H1 (cell line): ENCODE measurements at places on chromosomes 4 and X.

DNA sequence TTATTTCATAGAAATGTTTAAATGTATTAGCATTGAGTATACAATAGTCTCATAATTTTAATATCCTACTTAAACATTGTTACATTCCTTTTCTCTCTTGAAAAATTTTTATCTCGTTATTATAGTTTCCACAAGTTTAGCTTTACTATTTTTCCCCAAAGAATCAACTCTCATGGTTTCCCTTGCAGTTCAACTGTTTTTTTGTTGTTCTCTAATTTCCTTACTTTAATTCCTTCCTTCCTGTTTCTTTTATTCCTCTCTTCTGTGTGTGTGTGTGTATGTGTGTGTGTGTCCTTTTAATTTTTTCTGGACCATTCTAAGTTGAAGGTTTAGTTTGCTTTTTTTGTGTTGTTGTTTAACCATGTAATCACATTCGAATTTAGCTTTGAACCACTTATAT, 171.1 kb downstream of the GASK1B start:
- no peak for DNase-seq

DNA sequence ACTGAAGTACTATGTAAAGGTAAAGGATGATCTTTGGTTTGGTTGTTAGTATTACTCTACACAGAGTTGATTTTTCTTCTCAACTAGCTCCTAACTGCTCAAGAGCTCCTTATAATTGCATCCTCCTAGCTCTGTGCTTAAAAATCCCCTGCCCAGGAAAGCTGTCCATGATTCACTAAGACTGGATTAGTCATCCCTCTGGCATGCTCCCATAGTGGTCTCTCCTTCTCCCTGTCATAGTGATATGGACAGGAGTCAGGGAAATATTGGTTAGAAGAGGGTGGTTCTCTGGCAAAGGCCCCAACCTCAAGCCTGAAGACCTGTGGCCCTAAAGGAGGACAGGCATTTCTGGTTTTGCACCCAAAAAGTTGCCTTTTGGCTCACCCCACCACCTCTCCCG, 242.3 kb upstream of the KCNIP4 start:
- DNase-seq: no peak

DNA sequence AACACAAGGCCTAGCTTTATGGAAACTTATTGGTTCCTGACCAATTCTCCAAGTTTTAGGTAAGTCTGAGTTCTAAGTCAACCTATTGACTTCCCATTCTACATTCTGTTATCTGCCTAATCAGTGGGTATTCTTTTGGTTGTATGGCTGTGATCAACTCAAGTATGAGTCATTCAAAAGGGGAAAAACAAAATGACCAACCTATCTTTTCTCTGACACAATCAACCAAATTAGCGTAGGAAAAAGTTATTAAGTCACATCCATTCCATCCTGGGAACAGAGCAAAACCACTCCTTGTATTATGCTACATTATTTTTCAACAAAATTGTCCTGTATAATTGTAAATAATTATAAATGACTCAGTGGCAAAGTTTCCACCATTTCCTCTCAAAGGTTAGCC, 136.2 kb downstream of the SHROOM4 start:
- DNase-seq: no peak

DNA sequence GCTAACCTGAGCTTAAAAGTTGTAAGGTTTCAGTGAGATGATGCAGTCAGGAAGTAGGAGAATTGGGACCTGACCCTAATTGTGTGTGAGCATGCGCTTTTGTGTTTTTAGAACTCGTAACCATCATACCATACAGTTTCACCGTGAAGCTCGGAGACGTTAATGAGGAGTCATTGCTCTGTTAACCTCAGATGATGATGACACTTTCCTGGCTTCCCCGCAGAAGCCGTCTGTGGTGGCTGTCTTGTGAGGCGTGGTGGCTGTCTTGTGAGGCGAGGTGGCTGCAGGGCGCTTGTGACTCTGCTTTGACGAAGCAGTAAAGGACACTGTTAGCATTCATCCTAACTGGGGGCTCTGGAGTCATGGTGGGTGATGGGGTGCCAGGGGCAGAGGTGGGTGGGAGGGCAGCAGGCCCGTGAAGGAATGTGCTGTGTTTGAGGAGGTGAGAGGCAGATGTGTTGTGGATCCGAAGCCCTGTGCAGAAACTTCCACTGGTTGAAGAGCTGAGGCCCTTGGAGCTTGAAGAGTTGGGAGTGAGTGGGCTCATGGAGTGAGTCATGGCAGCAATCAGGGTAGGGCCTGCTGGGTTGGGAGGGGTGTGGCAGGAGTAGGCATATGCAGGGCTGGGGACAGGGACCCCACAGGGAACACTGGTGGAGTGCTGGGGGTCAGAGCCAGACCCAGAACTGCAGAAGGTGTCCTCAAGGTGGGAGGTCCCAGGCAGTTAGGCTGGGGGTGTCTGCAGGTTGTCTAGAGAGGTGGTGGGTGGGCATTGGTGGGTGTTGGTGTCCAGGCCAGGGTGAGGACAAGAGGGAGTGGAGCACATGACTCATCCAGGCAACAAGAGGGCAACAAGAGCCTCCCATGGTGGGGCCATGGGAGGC, 57.4 kb downstream of the NSD2 start:
- DNase-seq: no peak

- no peak for DNase-seq
These were observed 11.5 kb downstream of the CPLX1 start for GRCh38 chr4:814312-814850.

DNA sequence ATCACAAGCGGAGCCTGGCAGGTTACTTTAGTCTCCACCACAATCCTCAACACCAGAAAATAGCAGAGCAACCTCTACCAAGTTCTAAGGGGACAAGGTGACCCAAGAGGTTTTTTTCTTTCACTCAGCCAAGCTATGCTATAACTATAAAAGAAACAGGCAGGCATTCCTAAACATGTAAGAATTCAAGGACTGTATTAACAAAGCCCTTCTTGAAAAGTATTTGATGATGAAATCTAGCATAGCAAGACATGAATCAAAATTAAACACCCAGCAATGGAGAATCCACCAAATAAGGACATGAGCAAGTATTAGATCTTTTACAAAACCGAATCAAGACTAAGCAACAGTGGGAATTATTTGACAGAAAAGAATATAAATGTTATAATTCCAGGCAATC, 25.7 kb upstream of the C1QTNF7 start:
- DNase-seq: no peak

- DNase-seq: no peak
These were observed 7.6 kb downstream of the CPLX1 start for GRCh38 chr4:818106-818921.

- no peak for DNase-seq
These were observed 103.6 kb downstream of the GNL3L start for GRCh38 chrX:54633641-54634040.

GRCh38 chr4:139368998-139369397, 66.7 kb upstream of the NDUFC1 start:
- DNase-seq: no peak

DNA sequence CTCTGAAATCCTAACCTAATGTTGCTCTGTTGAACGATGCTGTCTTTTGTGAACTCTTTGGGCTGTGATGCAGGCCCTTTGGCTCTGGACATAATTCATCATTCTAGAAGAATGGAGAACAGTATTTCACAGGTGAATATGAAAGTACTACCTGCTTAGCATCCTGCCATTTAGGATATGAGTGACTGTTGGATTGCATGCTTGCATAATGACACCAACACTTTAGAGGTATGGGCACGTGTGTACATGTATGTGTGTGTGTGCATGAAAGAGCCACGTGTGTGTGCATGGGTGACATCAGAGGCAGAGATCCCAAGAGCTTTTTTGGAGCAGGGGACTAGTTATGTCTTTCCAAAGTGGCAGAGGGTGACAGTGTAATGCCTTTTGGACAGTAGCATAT, 70.2 kb upstream of the ZNF518B start:
- no peak for DNase-seq

DNA sequence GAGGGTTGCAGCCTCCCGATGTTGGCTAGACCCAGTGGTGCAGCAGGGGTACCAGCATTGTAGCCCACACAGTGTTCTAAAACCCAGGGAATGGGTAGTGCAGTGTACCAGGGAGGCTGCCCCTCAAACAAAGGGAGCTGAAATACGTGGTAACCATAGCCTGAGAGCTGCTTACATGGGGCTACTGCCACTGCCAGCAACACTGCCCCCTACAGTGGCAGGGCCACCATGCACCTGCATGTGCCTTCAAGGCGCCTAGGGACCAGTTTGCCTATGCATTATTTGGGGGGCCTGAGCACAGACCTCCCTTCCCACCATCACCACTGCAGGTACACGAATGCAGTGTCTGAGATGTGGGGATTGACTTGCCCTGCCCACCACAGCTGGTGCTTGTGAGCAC, 21.0 kb upstream of the BMP15 start:
- DNase-seq: no peak

DNA sequence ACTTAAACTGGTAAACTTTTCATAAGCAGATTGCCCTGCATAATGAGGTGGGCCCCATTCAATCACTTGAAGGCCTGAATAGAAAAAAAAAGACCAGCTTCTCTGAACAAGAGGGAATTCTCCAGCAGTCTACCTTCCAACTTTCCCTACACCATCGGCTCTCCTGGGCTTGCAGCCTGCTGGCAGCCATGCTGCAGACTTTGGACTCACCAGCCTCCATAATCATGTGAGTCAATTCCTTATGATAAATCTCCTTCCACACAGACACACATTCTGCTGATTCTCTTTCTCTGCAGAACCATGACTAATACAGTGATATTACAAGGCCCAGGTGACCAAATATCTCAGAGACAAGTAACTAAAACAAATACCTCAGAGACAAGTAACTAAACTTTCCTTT, 113.8 kb upstream of the WDR17 start:
- DNase-seq: no peak

- DNase-seq: no peak
These were observed 57.2 kb upstream of the MTMR1 start for GRCh38 chrX:150635952-150636351.

DNA sequence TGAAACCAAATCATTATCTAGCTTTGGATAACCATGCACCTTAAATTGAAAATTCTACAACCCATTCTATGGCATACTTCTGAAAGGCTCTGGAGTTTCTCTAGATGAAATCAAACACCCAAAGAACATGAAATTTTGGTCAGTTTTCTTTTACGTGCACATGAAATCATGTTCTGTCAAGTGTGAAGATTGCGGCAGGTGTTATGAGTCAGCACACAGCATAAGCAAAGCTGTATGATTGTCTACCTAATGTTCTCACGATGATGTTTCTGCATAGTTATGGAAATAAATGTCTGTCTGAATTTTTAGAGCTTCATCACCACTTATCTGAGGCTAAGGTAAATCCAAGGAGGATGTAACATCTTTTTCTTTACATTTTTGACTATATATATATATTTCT, 495.3 kb downstream of the IL1RAPL1 start:
- no peak for DNase-seq

DNA sequence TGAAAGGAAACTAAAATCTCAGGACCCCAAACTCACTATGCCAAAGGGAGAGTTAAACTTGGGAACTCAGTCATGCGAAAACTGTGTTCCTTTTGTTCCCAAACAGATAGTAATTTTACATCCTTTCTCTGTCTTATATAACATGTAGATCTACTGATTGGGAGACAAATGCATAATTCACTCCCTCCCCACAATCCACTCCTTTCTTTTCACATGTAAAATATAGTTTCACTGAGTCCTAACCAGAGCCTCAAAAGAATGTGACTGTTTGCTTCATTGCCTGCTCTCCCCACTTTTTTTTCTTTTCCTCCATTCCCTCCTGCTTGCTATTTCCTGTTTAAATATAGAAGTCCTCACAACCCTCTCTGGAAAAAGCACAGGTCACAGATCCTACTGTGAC, 699.3 kb upstream of the ADGRL3 start:
- no peak for DNase-seq

DNA sequence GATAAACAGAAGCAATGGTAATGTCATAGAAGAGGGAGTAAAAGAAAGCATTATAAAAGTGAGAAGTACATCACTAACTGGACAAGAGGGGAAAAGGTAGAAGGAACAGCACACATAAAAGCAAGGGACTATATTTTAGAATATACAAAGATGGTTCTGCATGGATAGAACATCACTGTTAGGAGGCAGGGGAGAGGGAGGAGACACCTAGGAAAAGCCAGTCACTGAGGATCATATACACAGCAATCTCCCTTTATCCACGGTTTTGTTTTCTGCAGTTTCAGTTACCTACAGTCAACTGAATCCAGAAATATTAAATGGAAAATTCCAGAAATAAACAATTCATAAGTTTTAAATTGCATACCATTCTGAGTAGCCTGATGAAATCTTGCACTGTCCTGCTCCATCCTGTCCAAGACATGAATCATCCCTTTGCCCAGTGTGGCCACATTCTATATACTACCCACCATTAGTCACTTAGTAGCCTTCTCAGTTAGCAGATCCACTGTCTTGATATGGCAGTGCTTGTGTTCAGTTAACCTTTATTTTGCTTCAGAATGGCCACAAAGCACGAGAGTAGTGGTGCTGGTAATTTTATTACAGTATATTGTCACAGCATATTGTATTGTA, 74.2 kb downstream of the PPA2 start:
- DNase-seq: no peak

DNA sequence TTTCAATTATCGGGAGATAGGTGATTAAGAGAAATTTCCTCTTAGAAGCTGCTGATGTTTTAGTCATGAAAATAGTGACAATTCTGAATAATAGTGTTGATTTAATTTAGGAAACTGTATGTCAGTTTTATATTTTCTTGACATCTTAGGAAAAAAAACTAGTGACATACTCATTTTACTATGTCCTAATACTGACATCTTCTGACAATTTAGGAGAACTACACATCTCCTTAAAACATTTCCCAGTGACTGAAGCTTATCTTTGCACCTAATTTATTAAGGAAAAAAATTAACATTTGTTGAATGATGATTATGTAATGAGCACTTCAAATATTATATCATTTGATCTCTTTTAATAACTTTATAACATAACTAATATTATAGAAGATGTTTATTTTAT, 42.0 kb upstream of the RBMXL3 start:
- DNase-seq: no peak

GRCh38 chr4:154720123-154720522, 23.7 kb upstream of the LRAT start:
- DNase-seq: no peak

DNA sequence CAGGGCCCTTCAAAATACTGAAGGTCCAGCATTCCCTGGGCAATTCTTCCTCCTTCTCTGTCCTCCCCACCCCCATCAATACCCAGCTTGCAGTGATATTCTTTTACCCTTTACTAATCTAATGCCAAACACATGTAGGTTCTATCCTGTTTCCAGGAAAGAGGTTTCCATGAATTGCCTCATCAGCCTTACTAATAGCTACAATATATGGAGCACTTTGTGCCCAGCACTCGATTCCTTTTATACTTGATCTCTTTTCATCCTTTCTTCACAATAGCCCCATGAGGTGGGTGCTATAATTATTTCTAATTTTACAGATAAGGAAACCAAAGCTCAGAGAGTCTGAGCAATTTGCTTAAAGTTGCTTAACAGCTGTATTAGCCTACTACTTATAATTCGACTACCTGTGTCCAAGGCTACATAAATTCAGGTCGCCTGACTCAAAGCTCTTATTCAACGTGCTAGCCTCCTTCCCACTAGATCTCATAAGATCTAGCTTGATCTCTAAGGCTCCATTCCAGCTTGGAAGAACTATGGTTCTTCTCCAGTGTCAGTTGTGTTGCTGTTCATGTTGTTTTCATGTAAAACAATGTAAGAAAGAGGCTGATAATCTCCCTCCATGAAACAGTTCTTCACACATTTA, 229.6 kb upstream of the PGRMC2 start:
- no peak for DNase-seq

- no peak for DNase-seq
These were observed 98.5 kb upstream of the KLF3 start for GRCh38 chr4:38565271-38566199.

- no peak for DNase-seq
These were observed 991.8 kb upstream of the SLIT2 start for GRCh38 chr4:19259920-19260319.
